ENCODE measurements at places on chromosomes 4 and X.

- DNase-seq: no peak
Observed at GRCh38 chr4:62953752-62954151, 1455.5 kb downstream of the TECRL start.

- peak; percentile 57 for DNase-seq
Observed at GRCh38 chrX:39550795-39551361, 546.9 kb downstream of the BCOR start.

- DNase-seq: no peak
Observed at GRCh38 chr4:120065974-120066516, 603 bp downstream of the MAD2L1 start.

- no peak for DNase-seq
Observed at GRCh38 chrX:71669492-71669891, 2.1 kb downstream of the LOC101059915 start.

- DNase-seq: peak; percentile 93
Observed at GRCh38 chrX:104343428-104344129, 88.8 kb upstream of the ESX1 start.

All from ELF-1 (cell line).